Cardiac muscle cell (in vitro differentiated cells and primary cell): ENCODE measurements at places on chromosomes 11 and 22. TPM values are rescaled to one million over a fixed set of nuclear protein-coding genes. Genes with fewer than 3 reads are reported as not detected.

The LTBP3 gene
- total RNA-seq: 61.8 and 98.3 TPM in 2 replicates

The SUSD2 gene
- total RNA-seq: 2.2 and 2.6 TPM in 2 replicates

The C11orf21 gene
- total RNA-seq: 1.3 and 1.8 TPM in 2 replicates

GRCh38 chr11:128432926-128433325 lies 154.4 kb downstream of the ETS1 start:
- H3K27ac ChIP-seq: no peak overlapping the region
- H3K27me3 ChIP-seq: peaks cover 50% of the 10 kb centered on the region
- no peaks in the 10 kb centered on the region for H3K36me3 ChIP-seq
- no peak for DNase-seq
- H3K4me3 ChIP-seq: no peak overlapping the region

DNA sequence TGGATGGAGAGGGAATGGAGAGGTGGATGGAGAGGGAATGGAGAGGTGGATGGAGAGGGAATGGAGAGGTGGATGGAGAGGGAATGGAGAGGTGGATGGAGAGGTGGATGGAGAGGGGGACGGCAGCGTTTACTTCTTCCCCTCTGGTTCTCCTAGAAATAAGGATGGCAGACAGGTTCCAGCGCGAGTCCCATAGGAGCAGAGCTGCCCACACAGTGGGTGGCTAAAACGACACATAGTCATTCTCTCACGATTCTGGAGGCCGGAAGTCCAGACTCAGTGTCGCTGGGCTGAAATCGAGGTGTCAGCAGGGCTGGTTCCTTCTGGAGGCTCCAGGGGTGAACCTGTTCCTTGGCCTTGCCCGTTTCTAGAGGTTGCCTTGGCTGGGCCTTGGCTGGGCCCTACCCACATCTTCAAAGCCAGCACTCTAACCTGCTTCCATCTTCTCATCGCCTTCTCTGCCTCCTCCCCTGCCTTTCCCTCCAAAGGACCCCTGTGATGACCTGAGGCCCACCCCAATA lies 12.7 kb upstream of the CTSD start:
- no peak for DNase-seq
- no peak overlapping the region for H3K27ac ChIP-seq
- H3K27me3 ChIP-seq: no peaks in the 10 kb centered on the region
- no peaks in the 10 kb centered on the region for H3K36me3 ChIP-seq
